ENCODE measurements at places on chromosomes 2 and 18.

DNA sequence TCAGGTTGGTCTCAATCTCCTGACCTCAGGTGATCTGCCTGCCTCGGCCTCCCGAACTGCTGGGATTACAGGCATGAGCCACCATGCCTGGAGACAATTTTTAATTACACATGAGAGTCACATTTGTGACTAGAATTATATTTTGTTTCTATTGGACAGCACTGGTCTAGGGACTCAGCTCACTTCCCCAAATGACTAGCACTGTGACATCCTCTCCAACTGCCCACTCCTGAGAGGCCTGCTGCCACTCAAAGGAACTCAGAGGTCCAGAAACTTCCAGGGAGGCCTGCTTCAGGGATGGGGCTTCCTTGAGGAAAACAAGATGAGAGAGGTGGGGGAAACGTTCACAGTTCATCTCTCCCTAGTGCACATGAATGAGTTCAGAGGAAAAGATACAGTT lies 29.5 kb downstream of the TMEM163 start:
- no peak for DNase-seq

DNA sequence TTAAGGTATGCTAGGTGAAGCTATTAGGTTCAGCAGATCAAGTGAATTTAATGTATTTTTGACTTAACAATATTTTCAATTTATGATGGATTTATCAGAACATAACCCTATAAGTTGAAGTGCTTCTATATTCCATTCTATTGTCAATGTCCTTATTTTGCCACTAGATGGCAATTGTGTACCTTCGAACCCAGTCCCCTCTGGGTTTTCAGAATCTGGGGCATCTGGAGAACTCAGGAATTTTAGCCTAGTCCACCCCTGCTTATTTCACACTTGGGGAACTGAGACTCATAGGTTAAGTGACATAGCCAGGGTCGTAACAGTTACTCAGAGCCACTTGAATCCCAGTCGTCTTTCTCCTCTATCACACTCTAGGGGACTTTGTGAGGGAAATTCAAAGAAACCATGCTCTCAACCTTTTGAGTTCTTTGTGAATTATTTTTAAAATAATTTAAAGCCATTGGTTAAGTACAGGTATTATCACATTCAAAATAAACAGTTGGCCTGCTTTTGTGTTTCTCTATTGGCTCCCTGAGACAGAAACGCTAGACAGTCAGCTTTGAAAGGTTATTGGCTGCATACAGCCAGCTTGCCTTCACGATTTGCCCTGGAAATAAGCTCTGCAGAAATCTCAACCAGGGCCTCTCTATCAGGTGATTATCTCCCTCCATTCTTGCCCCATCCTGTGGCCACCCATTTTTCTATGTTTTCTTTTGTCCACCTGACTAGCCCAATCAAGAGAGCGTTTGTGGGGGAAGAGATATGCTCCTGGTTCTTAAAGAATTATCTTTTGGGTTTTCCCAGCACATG lies 145.0 kb downstream of the TTC27 start:
- DNase-seq = peak; percentile 12

GRCh38 chr2:161139098-161139987 lies 20.9 kb upstream of the TANK start:
- DNase-seq = no peak

DNA sequence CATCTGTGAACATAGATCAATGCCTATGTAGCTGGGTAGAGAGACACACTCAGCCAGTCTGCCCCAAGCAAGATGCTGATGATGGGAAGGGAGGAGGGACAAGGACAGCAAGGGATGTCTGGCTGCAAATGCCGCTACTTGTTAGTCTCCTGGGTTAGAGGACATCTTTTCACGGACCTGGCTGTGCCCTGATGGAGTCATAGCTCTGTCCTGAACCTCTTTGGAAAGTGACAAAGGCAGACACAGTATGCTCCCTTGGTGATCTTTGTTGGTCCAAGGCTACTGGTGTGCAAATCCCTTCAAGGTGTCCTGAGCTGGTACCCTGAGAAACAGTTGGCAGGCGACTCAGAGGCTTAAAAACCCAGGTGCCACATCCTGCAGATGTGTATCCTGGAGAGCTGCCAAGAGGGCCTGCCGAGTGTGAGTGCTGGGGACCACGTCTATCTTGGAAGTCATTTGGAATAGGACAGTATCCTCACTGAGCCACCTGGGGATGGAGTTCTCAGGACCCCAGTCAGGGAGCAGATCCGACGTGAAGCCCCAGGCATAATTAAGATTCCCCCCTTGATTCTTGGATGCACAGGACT lies 10.8 kb downstream of the FOSL2 start:
- DNase-seq = no peak

DNA sequence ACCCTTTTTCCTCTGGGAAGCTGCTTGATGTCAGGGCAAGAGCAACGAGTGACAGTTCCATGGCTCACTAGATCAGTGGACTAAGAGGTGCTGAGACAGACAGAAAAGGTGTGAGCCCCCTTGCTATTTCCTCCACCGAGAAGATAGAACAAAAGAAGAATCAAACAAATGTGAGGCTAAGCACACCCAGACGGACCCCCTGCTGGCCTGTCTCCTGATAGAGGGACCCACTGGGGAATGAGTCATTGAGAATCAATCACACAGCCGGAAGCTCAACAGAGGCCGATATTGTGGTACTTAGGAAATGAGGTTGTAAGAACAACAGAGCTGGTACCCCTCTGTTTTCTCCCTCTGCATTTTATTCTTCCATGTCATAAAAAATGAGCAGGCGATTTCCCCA lies 89.8 kb upstream of the TEX51 start:
- no peak for DNase-seq

- DNase-seq = no peak
Observed at GRCh38 chr2:149056541-149057255, 18.2 kb downstream of the LYPD6B start.

GRCh38 chr2:119116411-119117295 lies 41.9 kb downstream of the C1QL2 start:
- no peak for DNase-seq

DNA sequence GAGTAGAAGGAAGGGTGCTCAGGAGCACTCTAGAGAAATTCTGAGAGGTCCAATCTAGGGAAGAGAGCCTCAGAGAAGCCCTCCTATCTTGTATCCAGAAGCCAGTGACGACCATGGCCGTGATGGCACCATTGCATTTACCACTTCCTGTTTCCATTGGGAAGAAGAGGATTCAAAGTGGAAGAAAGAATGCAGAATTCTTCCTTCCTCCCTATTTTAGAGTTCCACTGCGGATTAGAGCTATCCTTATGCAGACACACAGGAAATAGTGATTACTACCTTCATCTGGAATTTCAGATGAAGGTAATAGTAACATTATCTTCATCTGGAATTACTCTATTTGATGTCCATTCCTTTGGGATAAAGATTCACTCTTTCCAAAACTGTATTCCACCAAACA lies 45.6 kb upstream of the PCBP1 start:
- peak; percentile 20 for DNase-seq

DNA sequence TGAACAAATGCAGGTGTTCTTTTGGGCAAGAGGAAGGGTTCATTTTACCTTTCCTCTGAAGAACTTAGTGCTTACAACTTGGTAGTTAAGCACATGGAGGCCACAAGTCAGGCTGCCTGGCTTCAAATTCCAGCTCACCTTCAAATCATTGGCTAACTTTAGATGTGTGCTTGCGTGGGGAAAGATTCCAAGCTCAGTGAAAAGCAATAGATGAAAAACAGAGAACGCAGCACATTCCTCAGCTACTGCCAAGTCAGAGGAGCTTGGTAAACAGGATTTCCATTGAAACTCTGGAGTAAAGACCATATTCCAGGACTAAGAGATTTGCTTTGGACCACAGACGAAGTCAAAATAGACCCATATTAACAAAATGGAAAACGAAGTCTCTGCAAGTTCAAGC lies 96.3 kb upstream of the ASB18 start:
- no peak for DNase-seq

DNA sequence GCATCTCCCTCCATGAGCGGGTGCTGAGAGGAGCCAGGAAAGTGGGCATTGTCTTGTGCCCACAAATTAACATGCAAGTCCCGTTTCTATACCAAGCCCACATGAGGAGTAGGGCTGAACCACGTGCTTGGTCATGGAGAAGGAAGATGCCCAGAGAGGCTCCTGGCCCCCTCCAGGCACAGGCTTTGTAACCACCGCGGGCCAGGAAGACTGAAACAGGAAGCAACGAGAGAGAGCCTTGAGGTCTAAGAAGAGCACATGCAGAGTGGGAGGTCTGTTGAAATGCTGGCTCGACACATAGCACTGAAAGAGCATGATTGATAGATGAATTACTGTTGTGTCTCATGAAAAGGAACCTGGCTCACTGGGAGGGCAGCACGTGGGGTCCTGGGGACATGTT lies 36.3 kb downstream of the VWA3B start:
- no peak for DNase-seq

DNA sequence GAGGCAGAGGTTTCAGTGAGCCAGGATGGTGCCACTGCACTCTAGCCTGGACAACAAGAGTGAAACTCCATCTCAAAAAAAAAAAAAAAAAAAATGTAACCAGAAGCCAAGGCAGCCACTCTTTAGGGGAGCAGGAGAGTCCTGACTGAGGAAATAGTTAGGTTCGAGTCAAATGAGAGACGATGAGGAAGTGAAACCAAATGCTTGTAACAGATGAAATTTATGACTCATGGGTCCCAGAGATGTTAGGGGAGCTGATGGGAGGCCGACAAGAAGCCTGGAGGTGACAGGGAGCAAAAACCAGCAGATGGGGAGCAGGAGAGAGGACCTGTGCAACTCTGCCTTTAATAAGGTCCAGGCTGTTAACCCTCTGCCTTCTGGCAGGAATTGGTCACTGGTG lies 756.1 kb upstream of the DDX18 start:
- no peak for DNase-seq

- DNase-seq = no peak
Observed at GRCh38 chr2:215917953-215918620, 95.3 kb downstream of the MREG start.

- DNase-seq = no peak
Observed at GRCh38 chr2:149427387-149427786, 97.0 kb downstream of the LYPD6 start.

DNA sequence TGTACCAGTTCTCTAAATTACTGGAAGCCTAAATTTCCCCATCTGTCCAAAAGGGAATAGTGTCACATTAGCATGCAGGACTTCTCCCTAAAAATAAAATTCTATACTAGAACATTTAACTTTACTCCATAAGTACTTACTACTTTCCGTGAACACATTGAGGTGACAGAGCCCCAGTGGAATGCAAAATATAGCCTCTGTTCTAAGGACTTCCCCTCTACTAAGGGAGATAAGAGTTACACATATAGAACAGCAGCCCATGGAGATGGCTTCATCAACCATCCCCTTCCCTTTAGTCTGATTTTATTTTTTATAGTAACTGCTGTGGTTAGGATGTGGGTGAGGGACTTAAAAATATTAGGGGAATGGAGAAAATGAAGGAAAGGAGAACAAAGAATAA lies 68.9 kb upstream of the STPG4 start:
- DNase-seq = no peak

DNA sequence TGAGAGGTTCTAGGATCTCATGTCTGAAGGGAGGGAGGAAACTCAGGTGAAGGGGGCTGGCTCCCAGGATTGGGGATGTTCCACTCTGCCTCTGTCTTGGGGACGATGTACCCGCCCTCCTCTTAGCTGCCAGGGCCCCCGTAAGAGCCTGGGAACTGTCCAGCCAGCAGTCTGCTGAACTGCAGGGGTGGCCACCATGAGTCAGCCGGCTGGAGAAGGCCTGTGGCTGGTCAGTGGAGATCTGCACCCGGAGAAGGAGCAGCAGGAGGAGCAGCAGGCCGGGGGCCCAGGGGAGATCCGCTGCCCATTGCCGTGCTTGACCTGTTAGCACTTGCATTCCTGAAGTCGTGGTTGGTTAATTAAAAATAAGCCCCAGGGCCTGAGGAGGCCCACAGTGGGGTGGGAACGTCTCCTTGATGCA lies 180.3 kb downstream of the TFCP2L1 start:
- no peak for DNase-seq

DNA sequence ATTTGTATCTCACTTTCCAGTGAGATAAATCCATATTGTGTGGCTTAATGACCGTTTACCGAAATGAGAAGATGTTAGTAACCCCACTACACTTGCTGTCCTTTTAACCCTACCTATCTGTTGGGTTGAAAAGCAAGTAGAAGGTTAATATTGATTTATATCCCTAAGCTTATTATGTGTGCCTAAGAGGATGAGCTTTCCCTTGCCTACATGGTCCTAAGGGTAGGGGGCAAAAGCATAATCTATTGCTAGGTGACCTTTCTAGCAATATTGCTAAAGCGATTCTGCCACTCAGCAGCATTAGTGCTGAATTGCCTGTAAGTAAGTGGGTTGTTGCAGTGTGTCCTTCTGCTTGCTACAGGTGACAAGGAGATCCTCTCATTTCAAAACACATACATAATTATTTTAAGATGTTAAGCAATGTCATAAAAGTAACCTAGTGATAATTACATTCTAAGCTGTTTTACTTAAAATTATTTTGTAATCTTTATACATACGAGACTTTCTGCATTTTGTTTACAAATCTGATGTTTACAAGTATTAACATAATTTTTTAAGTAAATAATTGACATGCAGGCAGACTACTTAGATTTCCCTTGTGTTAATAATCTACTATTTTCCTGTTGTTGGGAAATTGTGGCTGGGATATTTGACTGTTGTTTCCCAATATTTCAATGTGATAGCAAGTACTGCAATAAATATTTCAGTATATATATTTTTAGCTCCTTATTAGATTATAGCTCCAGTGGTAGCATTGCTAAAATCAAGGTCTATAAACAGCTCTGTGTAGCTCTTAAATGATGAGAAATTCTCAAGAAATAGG lies 49.1 kb upstream of the CABYR start:
- no peak for DNase-seq

GRCh38 chr2:55089726-55090125 lies 39.5 kb upstream of the RTN4 start:
- DNase-seq = no peak

- no peak for DNase-seq
Observed at GRCh38 chr2:166343467-166343866, 32.3 kb downstream of the SCN9A start.

GRCh38 chr2:96626553-96626942 lies 11.6 kb downstream of the KANSL3 start:
- no peak for DNase-seq

- no peak for DNase-seq
Observed at GRCh38 chr2:28752631-28753376, 1.2 kb downstream of the PPP1CB start.

GRCh38 chr2:86056590-86057331 lies 48.9 kb downstream of the POLR1A start:
- DNase-seq = no peak

DNA sequence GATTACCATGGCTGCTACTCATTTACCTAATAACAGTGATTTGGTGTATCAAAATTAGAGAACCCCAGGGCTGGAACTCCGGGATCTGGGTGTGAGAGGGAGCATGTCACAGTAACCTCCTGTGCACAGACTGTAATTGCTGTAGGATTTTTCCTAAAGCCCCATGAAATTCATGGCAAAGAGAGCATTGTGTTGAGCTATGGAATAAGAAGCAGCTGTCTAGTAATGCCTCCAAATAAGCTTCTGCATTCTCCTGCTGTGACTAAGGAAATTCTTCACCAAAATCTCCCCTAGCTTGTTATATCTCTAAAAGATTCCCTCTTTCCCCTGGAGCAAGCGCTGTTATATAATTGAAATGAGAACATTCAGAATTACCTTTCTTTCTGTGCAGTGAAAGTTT lies 158.1 kb upstream of the SPATS2L start:
- no peak for DNase-seq

Data from H54 (cell line).